ENCODE measurements at places on chromosomes 6 and 20.

- no peak for DNase-seq
These were observed 811.5 kb downstream of the TENT5A start for GRCh38 chr6:80940976-80941375.

DNA sequence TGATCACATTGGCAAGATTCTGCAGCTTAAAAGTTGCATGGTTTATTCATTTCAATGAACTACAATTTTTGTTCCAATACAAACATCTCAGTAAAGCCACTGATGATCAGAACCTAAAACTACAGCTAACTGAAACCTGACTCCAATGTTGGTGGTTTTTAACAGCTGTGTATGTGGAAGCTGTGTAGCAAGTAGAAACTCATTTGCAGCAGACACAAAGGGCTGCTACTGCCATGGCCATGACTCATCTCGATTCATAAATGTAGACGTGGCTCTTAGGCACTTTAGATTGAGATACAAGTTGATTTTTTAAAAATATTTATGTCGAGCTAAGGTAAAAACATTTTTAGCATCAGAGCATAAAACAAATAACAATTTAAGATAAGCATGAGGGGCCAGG lies 19.5 kb upstream of the MAP3K4 start:
- DNase-seq = peak; percentile 69

GRCh38 chr6:47836046-47836445 lies 54.2 kb downstream of the OPN5 start:
- no peak for DNase-seq

GRCh38 chr20:37366743-37367142 lies 20.8 kb downstream of the SRC start:
- no peak for DNase-seq

- DNase-seq = no peak
These were observed 14.6 kb upstream of the FAXC start for GRCh38 chr6:99364026-99364425.

DNA sequence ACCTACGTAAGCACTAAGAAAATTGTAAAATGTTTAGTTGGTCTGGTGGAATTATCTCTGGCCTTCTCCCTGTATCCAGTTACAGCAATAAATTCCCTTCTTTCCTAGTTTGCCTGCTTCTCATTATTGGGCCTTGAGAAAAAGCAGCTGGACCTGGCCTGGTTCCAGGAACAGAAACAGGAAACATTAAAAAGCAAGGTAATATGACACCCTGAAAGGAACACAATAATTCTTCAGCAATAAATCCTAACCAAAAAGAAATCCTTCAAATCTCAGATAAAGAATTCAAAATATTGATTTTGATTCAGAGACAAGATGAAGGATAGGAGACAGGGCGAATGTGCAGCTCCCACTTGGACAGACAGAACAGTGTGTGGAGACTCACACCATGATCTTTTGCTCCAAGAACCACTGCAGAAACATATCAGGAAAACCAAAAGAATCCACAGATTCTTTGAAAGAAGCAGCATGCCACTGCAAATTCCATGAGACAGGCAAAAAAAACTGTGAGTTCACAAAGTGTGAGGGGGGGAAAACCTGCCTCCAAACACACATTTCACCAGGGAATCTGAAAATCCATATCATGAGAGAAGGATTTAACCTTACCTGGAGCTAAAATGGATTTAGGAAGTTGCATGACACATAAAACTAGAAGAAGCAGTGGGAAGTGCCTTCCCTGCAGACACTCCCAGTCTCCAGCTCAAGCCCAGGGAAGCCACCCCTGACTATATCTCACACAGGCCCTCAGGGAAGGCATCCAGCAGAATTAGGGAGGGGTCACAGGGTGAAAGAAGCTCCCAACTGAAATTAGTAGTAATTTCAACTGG lies 28.9 kb downstream of the TREM1 start:
- no peak for DNase-seq

GRCh38 chr20:25309395-25310267 lies 61.7 kb downstream of the PYGB start:
- DNase-seq = peak; percentile 72

GRCh38 chr20:31494131-31494530 lies 19.0 kb downstream of the REM1 start:
- DNase-seq = peak; percentile 87

DNA sequence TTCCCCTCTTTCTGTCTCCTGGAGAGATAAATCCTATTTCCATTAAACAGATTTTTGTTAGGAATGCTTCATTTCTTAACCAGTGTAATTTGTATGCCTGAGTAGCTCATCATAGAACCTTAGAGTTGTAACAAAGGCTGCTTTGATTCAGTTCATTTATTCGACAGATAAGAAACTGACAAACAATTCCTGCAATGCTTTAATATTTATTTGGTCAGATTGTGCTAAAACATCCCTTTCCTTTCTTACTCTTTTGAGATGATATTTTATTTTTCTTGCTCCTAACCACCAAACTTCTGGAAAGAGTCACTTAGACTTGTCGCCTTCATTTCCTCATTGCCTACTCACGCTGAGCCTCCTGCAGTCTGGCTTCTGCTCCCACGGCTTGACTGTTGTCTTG lies 89.0 kb upstream of the SUPT3H start:
- peak; percentile 32 for DNase-seq

GRCh38 chr6:20747991-20748390 lies 213.7 kb downstream of the CDKAL1 start:
- DNase-seq = no peak

- DNase-seq = no peak
These were observed 56.6 kb downstream of the PHF20 start for GRCh38 chr20:35828434-35828833.

DNA sequence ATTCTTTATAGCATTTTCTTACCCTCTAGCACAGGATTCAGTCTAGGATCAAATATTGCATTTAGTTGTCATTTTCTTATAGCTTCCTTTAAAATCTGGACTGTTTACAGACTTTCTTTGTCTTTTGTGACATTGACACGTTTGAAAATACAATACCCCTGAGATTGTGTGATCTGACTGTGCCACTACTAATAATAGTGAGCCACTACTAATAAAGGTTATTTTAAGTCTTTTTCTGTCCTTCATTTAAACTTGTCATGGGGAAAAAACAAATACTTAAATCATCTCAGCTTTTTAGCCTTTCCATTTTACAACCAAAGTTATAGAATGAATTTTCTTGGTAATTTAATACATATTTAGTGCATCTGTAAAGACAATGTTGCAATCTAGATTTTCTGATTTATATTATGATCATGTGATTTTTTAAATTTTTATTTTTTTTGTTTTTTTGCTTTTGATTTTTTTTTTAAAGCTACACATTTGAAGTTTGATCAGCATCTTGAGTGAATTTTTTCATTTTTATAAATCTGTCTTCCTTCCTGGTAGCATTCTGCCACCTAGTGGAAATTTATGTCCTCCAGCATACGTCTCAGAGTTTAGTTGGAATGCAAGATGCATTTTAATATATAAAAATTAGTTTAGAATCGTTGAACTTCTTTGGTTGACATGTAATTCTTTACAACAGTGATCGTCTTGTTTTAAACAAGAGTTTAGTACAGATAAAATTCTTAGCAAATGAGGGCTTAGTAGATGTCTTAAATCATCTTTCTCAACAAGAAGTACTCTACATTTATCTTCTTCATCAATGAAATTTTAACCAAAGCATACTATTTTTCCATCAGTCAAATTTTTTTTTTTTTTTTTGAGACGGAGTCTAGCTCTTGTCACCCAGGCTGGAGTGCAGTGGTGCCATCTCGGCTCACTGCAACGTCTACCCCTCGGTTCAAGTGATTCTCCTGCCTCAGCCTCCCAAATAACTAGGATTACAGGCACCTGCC lies 119.4 kb downstream of the NCOA3 start:
- peak; percentile 45 for DNase-seq

DNA sequence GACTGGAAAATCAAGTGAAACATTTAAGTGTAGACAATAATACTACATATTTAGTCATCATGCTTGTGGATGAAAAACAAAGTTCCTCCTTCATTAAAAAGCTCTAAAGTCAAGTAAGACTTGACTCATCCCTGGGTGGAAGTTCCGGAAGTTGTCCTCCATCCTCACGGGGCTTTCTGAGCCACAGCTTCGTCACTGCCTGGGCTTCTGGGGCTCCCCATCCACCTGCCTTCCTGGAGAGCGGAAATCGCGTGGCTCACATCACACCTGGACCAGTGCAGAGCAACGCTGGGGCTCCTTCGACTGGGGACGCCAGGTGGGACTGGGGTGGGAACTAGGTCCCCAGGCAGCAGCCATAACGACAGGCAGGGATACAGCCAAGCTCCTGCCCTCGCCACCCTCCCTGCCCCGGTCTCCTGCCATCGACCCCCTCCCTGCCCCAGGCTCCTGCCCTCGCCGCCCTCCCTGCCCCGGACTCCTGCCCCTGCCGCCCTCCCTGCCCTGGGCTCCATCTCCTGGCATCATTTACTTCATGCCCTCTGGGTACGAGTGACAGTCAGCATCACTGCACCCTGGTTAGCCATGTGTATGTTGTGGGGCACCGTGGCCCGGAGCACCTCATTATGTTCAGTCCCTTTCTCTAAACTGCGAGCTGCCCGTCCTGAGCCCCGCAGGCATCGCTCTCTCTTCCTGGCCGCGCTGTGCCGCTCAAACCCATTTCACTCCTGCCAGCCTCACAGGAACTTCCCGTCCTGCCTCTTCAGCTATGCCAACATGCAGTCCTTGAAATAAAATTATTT lies 12.9 kb downstream of the THBS2 start:
- DNase-seq = no peak

DNA sequence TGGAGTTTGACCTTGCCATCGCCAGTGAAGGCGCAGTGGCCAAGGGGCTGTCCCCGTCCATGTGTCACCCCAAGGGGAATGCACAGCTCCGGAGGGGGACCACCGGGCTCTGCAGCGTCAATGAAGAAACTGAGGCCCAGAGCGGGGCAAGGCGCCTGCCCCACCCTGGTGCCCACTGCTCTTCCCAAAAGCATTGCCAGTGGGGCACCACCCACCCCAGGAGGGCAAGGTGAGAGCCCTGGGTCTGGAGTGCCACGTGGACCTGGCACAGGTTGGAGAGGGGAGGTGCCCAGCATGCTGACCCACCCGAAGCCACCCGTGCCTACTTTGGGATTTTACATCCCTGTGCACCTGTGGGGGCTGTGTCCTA lies 8.3 kb downstream of the NTSR1 start:
- DNase-seq = no peak

- DNase-seq = peak; percentile 39
These were observed 20.5 kb downstream of the PERP start for GRCh38 chr6:138086573-138087196.

DNA sequence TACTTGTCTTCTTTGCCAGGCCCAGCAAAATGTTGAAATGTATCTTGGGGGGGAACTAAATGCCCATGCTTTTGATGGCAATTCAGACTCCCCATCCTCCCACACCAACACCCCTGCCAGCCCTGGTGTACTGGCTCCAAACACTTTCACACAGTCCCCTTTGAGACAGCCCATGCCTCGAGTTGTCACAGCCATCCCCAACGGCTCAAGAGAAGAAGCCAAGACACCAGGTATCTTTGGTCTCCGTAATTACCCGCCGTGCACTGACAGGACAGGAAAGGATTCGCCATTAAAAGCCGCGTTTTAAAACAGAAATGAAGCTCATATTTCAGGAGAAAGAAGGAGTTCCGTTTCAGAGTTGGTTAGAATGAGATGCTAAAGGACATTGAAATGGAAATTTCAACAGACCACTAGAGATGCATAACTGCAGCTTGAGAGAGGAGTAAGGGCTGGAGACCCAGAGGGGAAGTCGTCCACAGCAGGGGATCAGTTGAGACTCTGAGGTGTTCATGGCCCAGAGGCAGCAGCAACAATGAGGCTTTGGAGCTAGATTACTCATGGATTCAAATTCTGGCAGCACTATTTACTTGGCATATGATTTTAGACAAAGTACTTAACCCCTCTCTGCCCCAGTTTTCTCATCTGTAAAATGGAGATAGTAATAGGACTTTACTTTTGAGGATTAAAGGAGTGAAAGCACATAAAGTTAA lies 63.5 kb upstream of the ADGRF1 start:
- DNase-seq = no peak

DNA sequence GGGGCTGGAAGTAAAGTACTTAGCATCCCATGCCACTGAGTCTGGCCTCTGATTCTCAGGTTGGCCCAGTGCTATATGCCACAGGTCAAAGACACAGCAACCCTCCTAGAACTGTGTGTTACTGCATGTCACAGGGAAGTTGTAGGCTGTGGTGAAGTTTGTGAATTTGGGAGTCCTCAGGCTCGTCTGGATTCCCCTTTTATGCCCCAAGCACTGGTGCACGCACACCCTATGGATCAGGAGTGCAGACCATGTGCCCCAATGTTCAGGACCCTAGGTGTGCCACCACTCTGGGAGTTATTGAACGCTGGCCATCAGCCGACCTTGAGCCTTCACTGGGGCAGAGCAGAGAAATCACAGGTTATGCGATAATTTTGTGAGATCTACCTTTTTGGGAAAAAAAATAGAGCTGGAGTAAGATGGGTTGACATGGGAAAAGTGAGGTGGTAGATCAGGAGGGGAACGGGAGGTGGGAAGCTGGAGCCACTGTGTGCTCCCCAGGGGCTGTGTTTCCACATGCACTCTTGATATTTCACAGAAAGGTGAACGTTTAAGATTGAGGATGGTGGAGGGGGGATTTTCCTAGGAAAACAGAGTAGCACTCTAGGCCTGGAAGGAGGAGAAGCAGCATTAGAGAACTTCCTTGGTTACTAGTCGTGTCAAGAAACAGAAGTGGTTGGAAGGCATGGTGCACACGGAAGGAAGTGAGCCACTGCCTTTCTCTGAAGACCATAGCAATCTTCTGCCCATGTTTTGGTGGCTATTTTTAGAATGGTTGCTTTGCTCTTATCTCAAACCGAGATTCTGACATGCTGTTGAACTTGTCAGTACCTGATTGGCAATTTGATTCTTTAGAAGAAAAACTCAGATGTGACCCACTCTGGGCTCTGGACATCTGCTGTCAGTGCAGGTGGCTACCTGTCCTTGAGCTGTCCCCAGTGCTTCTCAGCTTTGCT lies 44.1 kb downstream of the DUSP22 start:
- DNase-seq = no peak

DNA sequence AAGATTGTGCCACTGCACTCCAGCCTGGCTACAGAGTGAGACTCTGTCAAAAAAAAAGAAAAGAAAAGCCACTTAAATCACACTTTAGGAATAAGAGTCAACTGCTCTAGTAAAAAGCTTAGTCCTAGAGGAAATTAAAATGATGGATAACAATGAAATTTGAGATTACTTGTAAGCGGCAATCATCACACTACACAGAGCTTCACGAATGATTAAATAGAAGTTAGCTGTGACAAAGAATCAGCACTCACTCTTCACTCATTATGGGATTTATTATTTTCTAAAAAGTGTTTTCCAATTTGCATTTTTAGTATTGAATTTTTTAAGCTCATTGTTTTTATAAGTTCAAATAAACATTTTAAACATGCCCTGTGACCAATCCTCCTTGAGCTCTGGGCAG lies 718.0 kb downstream of the UTRN start:
- no peak for DNase-seq

Data from COLO829 (cell line).